Ascending aorta (tissue), 2 donors: ENCODE measurements at places on chromosomes 3 and 15.

DNA sequence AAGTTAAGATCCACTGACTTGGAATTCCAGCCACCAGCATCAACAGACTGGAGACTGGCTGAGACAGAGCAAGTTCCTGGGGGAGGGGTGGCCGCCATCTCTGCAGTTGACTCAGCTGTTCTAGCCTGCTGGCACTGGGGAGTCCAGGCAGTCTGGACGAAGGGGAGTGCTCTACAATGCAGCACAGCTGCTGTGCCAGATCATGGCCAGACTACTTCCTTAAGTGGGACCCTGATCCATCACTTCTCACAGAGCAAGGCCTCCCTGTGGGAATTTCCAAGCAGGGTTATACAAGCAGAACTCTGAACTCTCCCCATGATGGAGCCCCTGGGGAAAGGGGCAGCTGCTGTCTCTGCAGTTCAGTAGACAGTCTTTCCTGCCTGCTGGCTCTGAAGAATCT, 35.2 kb downstream of the PYGO1 start:
- no peak for DNase-seq

GRCh38 chr15:25690673-25691543, 172.2 kb downstream of the ATP10A start:
- peak; percentile 78 for DNase-seq

DNA sequence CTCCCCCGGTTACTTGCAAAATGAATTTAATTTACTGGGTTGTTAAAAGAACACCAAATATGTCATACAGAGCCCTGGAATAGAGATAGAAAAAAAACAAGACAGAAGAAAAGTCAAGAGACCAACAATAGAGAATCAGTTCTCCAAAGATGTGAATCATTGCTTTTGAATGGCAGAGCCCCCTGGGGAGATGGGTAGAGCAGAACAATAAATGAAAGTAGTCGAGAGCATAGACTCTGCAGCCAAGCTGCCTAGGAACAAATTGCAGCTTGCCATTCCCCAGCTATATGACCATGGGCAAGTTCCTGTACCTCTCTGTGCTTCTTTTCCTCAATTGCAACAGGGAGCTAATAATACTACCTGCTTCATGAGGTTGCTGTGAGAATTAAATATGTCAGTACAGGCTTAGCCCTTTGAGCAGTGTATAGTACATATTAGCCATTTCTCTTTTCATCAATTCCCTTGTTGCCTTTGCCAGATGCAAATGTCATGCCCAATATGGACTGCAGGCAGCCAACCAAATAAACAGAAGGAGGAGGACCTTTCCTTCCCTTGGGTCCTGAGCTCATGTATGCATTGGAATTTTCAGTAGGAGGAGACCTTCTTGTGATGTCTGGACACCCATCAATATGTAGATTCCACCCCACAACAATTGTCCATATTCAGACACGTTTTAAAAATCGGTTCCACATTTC, 25.0 kb upstream of the BFSP2 start:
- DNase-seq: no peak

GRCh38 chr15:42735382-42736165, 1.4 kb downstream of the CDAN1 start:
- DNase-seq: no peak
